ENCODE measurements at places on chromosomes 3 and 15.

- DNase-seq, result no peak
Observed at GRCh38 chr15:29411299-29411698, 141.7 kb upstream of the NSMCE3 start.

DNA sequence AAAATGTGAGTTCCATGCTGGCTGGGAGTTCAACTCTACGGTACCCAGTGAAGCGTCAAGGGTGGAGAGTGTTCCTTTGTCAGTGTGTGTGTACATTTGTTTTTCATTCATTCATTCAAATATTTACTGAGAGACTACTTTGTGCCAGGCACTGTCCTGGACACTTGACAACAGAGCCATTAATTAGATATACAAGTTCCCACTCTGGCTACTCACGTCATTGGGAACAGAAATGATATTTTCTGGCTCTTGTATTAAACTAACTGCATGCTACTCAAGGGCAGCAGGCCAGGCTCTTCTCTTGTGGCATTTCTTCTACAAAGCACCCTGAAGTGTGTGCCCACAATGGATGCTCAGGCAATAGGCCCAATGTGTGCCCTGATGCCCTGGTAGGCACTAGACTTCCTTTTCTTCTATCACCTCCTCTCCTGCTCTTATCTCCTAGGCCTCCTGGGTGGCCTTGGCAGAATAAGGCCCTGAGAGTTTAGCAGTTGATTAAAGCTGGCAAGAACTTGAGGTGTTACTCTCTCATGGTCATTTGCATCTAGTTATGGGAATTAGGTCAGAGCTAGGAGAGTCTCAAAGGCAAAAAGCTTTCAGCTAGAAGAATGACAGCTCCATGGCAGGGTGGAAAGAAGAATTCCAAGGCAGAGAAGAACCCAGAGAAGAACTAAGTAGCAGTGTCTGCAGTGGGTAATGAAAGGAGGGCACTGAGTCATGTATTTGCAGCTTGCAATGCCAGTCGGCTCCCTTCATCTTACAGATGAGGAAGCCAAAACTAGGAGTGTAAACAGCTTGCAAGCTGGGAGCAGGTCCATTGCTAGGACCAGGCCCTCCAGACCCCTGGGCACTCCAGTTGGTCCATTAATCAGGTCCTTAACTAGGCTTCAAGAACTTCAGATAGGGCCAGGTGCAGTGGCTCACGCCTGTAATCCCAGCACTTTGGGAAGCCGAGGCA is 14.0 kb upstream of the SMAD3 start:
- DNase-seq, result no peak

- peak; percentile 14 for DNase-seq
Observed at GRCh38 chr3:132344666-132345280, 27.6 kb downstream of the ACP3 start.

DNA sequence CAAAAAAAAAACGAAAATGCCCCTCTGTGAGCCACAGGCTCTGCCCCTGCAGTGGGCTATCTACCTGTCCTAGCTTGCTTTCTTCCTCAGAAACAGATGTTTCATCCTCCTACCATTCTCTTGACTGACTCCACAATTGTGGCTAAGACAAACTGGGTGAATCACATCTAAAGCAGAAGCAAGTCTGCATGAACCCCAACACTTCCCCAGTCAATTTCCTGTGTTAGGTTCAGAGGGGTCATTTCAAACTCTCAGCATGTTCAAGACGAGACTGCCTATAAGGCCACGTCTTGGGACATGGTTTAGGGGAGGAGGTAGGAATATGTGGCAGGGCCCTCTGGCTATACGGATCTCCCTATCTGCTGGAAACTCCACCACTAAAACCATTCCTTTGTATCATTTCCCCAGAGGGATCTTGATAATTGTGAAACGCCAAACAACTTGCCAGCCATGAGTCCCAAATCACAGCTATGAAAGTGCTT is 28.6 kb upstream of the ANKDD1A start:
- DNase-seq, result peak; percentile 30

- peak; percentile 12 for DNase-seq
Observed at GRCh38 chr15:79523266-79523665, 91.1 kb downstream of the MINAR1 start.
